Panc1 (cell line): ENCODE measurements at places on chromosomes 2 and 18. TPM values are rescaled to one million over a fixed set of nuclear protein-coding genes. Genes with fewer than 3 reads are reported as not detected.

GRCh38 chr18:79934311-79935097, 16.9 kb downstream of the SLC66A2 start:
- no peaks in the 10 kb centered on the region for H3K36me3 ChIP-seq
- H3K4me3 ChIP-seq, result no peak overlapping the region
- H3K27ac ChIP-seq, result no peak overlapping the region
- H3K4me1 ChIP-seq, result 0 out of 2 replicates have a peak, but pooled peaks cover 3% of the 10 kb centered on the region
- no peaks in the 10 kb centered on the region for H3K27me3 ChIP-seq

DNA sequence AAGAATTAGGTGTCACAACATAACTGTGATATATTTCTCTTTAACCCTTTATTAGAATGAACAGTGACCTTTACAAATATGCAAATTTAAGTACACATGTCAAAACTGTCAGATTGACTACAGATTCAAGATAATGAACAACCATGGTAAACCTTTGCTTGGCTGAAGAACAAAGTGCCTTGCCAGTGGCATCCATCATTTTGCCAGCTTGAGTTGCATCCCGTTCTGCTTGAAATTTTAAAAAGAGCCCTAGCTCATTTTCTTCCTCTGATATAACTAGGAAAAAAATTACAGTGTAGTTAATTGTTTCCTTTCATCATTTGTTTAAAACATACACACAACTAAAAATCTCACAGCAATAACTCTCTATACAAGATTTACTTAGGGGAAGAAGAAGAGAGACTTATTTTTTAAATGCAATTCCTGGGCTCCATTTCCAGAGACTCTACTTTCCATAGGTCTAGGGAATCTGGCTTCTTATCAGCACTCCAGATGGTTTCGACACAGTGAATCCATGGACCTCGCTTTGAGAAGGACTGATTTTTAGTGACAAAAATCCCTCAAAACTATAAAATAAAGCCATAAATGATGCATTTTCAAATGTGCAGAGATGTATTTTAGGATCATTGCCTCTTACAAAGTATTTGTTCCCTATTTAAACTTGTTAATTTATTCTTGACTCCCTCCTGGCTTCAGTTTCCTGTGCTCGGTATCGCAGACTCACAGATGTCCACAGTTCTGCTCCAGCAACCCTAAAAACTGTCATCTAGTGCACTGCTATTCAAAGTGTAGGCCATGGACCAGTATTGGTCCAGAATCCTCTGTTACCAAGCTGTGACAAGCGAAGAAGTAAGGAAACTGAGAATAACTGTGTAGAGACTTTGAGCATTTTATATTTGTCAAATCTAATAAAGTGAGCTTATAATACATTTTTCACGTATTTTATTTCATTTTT, 50.1 kb downstream of the ICA1L start:
- H3K27ac ChIP-seq, result no peak overlapping the region
- no peak overlapping the region for H3K4me3 ChIP-seq
- no peaks in the 10 kb centered on the region for H3K36me3 ChIP-seq
- H3K4me1 ChIP-seq, result no peaks in the 10 kb centered on the region
- no peaks in the 10 kb centered on the region for H3K27me3 ChIP-seq

GRCh38 chr2:237557633-237558015, 8.8 kb upstream of the PRLH start:
- no peak for DNase-seq
- H3K4me3 ChIP-seq, result no peak overlapping the region
- no peaks in the 10 kb centered on the region for H3K36me3 ChIP-seq
- H3K27ac ChIP-seq, result no peak overlapping the region
- no peaks in the 10 kb centered on the region for H3K27me3 ChIP-seq

DNA sequence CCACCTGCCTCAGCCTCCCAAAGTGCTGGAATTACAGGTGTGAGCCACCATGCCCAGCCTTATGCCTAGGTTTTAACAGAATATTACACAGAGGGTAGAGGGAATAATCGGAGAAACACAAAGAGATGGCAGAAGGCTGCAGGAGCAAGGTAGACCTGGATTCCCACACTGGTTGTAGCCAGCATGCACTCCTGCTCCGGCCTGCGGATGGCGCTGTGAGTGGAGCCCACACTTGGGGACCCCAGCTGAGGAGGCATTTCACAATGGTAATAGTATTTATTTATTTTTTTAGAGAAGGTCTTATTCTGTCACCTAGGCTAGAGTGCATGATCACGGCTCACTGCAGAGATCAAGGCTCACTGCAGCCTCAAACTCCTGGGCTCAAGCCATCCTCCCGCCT, 38.8 kb upstream of the DARS1 start:
- no peak overlapping the region for H3K27ac ChIP-seq
- no peak for DNase-seq
- H3K36me3 ChIP-seq, result no peaks in the 10 kb centered on the region
- no peaks in the 10 kb centered on the region; the same call in 1 of the 2 replicates for H3K27me3 ChIP-seq

DNA sequence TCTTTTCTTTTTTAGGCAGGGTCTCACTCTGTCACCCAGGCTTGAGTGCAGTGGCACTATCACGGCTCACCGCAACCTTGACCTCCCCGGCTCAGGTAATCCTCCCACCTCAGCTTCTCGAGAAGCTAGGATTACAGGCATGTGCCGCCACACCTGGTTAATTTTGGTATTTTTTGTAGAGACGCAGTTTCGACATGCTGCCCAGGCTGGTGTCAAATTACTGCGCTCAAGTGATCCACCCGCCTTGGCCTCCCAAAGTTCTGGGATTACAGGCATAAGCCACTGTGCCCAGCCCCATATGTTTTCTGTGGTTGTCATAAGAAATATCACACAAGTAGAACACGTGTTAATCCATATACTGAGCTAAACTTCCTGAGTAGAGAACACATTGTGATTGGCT, 14.6 kb downstream of the ENOSF1 start:
- no peak for DNase-seq
- no peaks in the 10 kb centered on the region for H3K27me3 ChIP-seq
- no peak overlapping the region for H3K27ac ChIP-seq
- H3K36me3 ChIP-seq, result peaks cover 13% of the 10 kb centered on the region; the same call in 1 of the 2 replicates
- H3K4me1 ChIP-seq, result 0 out of 2 replicates have a peak, but pooled peaks cover 1% of the 10 kb centered on the region
- H3K4me3 ChIP-seq, result no peak overlapping the region

GRCh38 chr2:57941816-57942215, 104.8 kb upstream of the VRK2 start:
- no peak overlapping the region for H3K27ac ChIP-seq
- DNase-seq, result no peak
- H3K27me3 ChIP-seq, result no peaks in the 10 kb centered on the region
- no peaks in the 10 kb centered on the region for H3K36me3 ChIP-seq

DNA sequence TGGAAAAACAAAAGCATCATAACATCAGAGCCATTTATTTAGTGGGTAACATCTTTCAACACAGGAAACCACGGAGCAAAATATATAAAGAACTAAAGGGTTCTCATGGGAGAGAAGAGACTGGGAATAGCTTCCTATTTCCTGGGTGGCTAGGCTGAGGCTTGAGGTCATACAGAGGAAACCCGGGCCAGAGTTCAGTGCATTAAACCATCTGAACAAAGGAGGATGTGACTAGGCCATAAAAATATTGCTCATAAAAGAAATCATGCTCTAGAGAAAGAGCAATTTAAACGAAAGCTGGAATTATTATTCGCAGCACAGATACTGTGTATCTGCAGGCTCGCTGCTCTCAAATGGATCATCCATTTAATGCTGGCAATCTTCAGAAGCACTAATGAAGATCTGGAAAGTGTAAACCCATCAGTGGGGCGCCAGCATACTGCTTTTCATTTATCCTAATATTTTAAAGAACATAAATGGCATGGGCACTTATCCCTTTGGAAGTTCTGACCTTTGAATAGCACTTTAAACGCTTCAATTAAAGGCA, 83.3 kb downstream of the GALNT14 start:
- H3K4me3 ChIP-seq, result no peak overlapping the region
- H3K36me3 ChIP-seq, result no peaks in the 10 kb centered on the region
- H3K27me3 ChIP-seq, result no peaks in the 10 kb centered on the region
- no peak for DNase-seq

- H3K27me3 ChIP-seq, result peaks cover 4% of the 10 kb centered on the region; the same call in 1 of the 2 replicates
- no peak overlapping the region for H3K4me3 ChIP-seq
- peaks cover 9% of the 10 kb centered on the region; the same call in 1 of the 2 replicates for H3K4me1 ChIP-seq
- H3K27ac ChIP-seq, result no peak overlapping the region
Observed at GRCh38 chr18:80175451-80176204, 66.6 kb downstream of the ADNP2 start.

DNA sequence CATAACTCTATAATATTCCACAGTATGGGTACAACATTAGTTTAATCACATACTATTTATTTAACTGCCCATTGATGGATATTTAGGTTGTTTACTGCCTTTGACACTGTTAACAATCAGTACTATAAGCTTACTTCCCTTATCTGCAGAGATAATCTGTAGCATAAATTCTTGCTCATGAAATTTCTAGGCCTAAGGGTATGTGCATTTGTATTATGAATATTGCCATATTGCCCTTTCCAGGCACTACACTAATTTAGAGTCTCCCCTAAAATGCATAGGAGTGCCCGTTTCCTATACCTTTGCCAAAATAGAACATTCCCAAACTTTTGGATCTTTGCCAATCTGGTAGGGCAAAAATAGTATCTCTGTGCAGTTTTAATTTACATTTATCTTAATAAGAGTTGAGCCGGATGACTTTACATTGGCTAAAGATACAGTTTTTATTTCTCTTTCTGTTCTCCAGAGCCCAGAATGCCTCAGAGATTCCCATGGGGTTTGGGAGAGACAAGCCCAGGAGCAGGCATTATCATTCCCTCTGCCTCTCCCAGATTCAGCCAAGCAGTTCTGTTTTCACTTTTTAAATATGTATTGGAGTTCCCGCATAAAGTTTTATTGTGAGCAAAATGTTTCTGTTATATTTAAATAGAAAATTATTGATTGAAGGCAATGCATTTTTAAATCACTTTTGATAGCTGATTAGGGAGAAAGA, 102.8 kb downstream of the CAPN13 start:
- DNase-seq, result no peak
- no peak overlapping the region for H3K4me3 ChIP-seq
- no peaks in the 10 kb centered on the region for H3K4me1 ChIP-seq
- H3K36me3 ChIP-seq, result no peaks in the 10 kb centered on the region
- no peaks in the 10 kb centered on the region for H3K27me3 ChIP-seq

DNA sequence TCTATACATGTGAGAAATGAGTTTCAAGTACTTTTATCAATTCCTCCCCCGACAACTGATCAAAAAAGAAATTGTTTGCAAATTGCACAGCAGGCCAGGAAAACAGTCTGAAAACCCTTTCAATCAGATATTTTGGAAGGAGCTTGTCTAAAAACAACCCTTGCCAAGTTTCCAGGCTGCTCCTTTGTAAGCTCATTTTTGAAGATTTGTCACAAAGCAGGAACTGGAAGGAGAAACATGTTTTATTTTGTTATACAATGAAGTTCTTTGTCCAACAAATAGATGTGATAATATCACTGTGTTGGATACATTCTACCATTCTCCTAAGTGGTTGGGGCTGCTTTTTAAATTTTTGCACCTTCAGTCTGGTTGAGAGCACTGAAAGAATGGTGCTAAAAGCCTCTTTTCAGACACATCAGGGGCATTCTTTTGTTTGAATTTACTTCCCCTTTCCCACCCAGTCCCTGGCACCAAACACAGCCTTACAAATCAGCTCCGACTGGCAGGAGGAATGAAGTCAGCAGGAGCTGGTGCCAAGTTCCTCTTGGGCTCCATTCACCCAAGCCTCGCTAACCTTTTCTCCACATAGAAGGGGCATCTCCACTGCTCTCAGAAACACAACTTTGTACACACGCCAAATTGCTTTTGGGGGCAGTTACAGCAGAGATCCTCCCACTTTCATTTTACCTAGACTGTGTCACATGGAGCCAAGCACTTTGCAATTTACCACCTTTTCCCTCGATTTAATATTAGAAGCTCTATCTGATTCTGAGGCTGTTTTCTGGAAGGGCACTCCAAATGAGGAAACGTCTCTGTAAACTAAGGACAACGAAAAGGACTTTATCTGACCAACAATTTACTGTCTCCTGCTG, 88.0 kb downstream of the C1D start:
- no peak overlapping the region for H3K4me3 ChIP-seq
- H3K36me3 ChIP-seq, result no peaks in the 10 kb centered on the region
- DNase-seq, result no peak
- H3K27ac ChIP-seq, result no peak overlapping the region
- H3K4me1 ChIP-seq, result no peaks in the 10 kb centered on the region

DNA sequence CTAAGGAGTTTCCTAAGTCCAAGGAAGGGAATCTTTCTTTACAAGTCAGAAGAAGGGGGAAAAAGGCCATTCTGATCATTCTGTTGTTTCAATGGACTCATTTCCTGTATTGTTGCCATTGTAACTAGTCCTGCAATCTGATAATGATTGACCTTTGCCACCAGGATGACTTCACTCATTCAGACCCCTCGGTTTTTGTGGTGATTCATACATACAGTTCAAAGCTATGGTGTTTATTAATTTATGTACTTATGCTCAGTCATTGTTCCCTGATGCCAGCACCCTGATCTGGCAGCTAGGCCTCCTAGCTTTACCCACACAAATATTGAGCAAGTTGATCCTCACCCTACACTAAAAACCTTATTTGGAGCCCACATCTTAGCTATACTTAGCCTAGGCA, 57.6 kb upstream of the ZNF519 start:
- H3K27me3 ChIP-seq, result no peaks in the 10 kb centered on the region
- no peaks in the 10 kb centered on the region for H3K4me1 ChIP-seq

DNA sequence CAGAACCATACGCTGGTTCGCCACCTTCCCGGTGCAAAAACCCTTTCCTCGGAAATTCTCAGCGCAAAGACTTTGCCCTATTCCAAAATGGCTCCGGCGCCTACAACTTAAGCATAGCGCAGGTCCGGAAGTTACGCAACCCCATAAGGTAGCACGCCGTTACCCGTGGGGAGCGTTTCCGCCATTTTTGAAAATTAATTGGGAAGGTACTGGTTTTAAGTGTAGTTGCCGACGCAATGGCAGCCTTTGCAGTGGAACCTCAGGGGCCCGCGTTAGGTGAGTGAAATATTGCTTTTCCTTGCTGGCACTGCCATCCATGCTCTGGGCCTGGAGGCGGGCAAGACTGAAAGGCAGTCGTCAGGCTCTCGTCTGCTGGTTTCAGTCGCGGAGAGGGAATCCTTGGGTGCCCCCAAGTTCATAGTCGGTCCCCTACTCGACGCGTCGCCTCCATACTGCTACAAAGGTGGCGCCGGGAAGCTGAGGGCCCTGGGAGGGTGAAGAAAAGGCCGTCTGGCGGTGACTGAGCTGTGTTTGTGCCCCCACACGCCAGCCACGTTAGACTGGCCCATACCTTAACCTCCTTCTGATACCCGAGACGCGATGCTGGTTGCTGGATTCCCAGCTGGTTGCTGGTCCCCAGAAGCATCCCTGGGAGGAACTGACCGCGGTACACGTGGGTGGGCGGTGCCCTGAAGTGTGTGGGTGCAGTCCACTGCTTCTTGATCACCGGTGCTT, at the start of gene NUP35:
Gene NUP35 (plus strand): TSS at position 222 of the 735 bp plus-strand sequence. CDS start 15 bp downstream, at position 237.
- peak; percentile 82 for DNase-seq
- no peaks in the 10 kb centered on the region for H3K27me3 ChIP-seq
- peak within 1 kb of the TSS; percentile 89 for H3K4me3 ChIP-seq
- H3K27ac ChIP-seq, result peak within 1 kb of the TSS; percentile 86
- peaks cover 11% of the 10 kb centered on the region; the same call in 1 of the 2 replicates for H3K4me1 ChIP-seq

DNA sequence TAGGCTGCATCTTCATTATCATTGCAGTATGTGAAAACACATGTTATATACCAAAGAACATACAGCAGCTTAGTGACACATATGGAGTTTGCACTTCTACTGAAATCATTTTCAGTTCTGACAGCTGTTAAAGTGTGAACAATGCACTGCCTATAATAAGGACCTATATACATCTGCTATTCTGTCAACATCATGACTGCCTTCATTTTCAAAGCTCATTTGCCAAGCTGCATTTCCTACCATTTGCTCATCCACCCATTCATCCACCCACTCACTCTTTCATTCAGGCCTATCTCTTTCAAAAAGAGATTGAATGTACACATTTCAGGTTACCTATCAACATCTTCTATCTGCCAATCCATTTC, 81.7 kb upstream of the STK17B start:
- no peaks in the 10 kb centered on the region for H3K27me3 ChIP-seq
- no peak overlapping the region for H3K27ac ChIP-seq
- DNase-seq, result no peak
- no peaks in the 10 kb centered on the region for H3K36me3 ChIP-seq

Gene MXD1
- total RNA-seq, result 6.5 TPM

Gene ACADL
- total RNA-seq, result not detected
